Activated CD4-positive, CD25-positive, alpha-beta regulatory T cell treated with anti-CD3 and anti-CD28 coated beads, Interleukin-2, amount 50 U/mL, for 24 hours (primary cell): ENCODE measurements at places on chromosomes 5 and 9.

DNA sequence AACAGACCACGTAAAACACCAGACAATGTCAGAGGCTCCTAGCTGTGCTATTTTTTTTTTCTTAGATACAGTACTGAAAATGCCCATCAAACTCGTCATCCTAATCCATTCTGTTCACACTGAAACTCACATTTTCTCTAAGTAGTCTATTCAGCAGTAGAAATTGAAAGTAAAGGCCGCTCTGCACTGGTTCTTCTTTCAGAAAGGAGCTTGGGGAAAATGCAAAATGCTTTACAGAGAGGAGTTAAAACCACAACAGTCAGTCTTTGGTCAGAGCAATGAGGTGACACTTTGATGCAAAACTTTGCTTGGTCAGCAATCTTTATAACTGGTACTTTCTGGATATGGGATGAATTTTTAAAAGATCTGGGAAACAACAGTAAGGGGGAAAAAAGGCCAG lies 43.8 kb upstream of the SUSD1 start:
- ATAC-seq: peak; percentile 71

- ATAC-seq: no peak
These were observed 44.9 kb downstream of the SLC25A51 start for GRCh38 chr9:37859043-37859442.

DNA sequence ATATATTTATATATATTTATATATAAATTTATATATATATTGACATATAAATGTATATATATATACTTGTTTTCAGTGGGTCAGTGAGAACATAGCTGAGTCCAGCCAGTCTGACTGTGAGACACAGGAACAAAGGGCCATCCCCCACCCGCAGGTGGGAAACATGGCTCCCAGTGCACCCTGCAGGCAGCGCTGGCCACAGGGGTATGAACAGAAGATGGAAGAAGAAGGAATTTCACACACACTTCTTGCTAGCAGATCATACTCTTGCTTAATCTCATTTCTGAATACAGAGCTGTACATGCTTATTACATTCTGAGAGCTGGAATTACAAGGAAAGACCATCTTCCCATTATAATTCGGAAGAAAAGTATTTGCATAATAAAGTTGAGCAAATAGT lies 595.4 kb downstream of the IRX1 start:
- no peak for ATAC-seq

DNA sequence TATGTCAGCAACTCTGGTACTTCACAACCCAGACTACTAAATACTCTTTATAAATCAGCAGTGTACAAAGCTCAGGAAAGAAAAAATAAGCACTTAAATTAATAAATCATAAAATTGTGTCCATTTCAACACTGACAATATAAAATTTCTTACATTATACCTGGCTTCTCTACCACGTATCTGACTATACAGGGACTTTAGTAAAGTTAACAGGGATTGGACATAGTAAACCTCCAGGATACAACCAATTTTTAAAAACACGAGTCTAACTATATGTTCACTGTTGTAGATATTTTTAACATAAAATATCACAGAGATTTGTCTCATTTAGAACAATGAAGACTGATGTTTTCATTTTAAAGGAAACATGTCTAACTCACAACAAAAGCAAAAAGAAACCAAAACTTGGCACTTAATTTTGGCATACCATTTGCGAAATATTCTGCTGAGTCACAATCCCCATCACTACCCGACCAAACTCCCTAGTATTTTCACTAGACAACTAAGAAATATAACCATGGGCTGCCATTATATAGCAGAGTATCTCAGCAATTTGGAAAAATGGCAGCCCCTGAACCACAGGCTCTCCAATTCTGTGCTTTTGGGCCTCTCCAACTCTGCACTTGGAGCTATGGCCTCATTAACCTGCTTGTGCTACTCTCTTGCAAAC lies 14.4 kb downstream of the FAM169A start:
- peak; percentile 75 for ATAC-seq

DNA sequence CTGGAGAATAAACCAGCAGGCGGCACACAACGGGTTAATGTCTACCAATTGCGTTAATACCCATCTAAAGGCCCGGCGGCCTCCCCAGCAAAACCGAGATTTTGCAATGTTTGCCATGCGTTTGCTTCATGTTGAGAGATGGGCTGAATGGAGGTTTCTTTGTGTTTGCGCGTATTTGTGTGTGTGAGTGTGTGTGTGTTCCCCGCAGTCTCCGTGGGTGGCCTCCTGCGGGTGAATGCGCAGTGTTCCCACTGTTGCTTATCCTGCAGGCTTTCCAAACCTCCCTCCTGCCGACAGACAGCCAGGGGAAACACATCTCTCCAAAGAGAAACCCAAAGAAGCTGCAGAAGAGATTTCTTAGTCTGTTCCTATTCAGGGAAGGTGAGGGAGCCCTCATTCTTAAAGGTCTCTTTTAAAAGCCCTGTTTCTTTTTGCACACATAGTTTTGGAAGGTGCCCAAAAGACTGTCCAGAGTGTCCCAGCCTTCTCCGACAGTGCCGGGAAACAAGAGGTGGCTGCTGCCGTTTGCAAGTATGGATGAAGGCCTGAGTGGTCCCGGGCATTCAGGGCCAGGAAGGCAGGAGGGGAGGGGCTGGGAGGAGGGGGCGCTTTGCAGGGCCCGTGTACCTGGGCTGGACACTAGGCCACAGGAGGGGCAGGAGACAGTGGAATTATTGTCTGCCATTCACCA lies 103.8 kb upstream of the ERCC6L2 start:
- no peak for ATAC-seq

GRCh38 chr5:149776361-149777305 lies 46.5 kb downstream of the PPARGC1B start:
- ATAC-seq: no peak

DNA sequence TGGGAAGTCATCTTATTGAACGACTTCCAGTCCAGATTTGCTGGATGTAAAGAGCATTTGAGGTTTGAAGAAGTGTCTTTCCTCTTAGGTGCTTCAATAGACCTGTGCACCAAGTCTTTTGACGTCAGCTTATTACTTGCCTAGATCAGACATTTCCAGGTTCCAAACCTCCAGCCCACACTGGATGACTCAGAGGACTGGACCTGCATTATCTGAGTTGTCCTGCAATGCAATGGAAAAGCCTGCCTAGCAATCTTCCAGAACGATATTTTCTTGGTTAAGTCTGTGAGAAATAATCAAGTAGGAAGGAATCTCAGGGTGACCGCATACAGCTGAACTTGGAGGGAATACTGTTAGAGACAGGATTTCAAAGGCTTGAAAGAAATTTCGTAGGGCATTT lies 147.2 kb upstream of the MOCS2 start:
- no peak for ATAC-seq

GRCh38 chr5:97624886-97625285 lies 441.8 kb upstream of the RIOK2 start:
- no peak for ATAC-seq

DNA sequence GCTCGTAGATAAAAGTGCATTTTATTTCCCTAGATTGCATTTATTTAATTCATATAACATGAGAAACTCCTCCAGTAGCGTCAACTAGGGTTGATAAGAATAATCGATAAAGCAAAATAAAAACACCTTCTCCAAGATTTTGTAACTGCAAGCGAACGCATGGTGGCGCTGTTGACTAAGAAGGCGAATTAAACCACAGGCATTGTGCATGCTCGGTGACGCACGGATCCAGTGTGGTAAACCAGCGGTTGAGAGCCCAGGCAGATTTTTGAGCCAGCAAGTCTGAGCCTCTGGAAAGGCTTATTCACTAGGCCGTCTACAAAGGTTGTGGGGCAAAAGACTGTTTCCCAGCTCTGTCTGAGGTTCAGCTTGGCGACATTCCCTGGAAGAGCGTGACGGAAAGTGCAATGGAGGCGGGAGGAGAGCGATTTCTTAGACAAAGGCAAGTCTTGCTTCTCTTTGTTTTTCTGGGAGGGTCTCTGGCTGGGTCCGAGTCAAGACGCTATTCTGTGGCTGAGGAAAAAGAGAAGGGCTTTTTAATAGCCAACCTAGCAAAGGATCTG lies at the start of gene PCDHB3:
Gene PCDHB3 (plus strand): TSS at position 231 of the 563 bp plus-strand sequence. CDS start 177 bp downstream, at position 408.
- no peak for ATAC-seq

DNA sequence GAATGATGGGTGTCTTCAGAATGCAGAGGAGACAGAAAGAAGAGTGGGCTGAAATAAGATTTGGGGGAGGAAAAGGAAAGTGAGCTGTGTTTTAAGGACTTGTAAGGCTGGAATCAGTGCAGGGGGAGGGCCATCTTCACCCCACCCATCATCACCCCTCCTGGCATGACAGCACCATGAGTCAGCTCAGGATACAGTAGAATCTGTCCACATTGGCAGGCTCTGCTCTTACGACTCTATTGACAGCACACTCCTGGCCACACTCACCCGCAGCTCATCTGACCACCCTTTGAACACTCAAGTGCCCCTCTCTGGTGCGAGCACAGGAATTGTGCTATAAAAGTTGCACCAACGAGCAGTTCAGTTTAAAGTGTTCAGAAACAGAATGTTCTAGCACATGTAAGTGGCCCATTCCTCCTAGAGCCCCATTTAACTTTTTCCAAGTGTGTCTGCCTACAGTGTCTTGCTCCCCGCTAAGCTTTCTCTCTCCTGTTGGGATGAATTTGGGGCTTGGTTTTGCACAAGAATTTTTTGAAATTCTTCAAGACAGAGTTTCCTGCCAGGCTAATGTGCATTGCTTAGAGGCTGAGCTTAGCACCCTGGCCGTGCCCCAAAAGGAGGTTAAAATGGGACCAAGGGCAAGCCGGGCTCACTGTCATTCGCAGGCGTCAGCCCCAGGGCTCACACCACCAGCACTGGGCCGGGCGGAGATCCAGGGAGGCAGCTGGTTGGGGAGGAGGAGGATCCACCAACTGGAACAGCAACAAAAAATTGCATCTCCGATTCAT lies 12.0 kb downstream of the ADRA1B start:
- ATAC-seq: no peak

GRCh38 chr9:137972355-137972987 lies 94.9 kb downstream of the CACNA1B start:
- no peak for ATAC-seq

DNA sequence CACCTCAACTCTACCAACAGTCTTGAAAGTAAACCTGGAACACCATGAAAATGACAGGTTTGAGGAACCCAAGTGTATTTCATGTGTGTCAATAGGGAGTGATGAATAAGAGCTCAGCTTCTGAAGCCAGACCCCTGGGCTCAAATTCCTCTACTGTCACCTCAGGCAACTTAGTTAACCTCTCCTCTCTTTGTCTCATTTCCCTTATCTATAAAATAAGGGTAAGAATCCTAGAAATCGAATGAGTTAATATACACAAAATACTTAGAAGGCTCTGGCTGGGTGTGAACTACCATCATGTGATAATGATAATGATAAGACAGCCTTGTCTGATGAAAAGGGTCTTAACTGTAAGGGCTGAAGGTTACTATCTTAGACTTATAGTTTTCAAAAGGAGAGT lies 66.3 kb downstream of the PIP5K1B start:
- ATAC-seq: no peak

- ATAC-seq: peak; percentile 73
These were observed 242.3 kb upstream of the PTGER4 start for GRCh38 chr5:40437452-40437861.

- no peak for ATAC-seq
These were observed 7.4 kb upstream of the CARD19 start for GRCh38 chr9:93088656-93089015.

GRCh38 chr9:132591244-132591643 lies 8.8 kb downstream of the BARHL1 start:
- no peak for ATAC-seq

DNA sequence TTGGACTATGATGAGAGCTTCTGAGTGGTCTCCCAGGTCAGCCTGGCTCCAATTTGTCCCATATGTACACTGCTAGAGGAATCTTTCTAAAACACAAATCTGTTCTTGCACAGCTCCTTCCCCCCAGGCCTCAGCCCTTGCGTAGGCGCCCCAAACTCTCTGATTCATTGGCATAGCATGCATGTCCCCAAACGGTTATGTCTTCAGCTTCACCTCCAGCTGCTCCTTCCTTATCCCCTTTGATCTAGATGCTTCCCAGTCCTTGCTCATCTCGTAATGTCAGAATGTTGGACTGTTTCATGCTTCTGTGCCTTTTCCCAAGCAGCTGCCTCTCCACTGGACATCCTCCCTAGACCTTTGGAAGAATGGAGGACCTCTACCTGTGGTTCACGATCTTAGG lies 60.1 kb upstream of the BASP1 start:
- no peak for ATAC-seq

DNA sequence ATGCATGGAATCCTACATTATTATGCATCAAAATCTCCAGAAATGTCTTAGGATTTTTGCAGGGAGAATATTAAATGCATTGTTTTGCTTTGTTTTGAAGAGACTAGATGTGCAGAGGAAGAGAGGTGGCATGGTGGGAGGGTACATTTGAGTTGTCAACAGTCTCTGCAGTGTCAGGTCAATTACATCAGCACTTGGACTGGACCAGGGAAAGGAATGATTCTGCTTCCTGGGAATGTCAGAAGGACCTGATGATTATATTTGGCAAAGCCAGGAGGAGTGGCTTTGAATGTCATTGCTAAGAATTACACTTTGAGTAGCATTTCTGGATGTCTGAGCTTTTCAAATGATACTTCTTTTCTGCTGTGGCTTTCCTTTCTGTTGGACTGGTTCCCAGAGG lies 17.5 kb upstream of the TMEFF1 start:
- no peak for ATAC-seq

GRCh38 chr9:130263601-130264413 lies 1.8 kb upstream of the HMCN2 start:
- no peak for ATAC-seq

GRCh38 chr5:163079618-163080017 lies 357.8 kb upstream of the CCNG1 start:
- ATAC-seq: no peak

DNA sequence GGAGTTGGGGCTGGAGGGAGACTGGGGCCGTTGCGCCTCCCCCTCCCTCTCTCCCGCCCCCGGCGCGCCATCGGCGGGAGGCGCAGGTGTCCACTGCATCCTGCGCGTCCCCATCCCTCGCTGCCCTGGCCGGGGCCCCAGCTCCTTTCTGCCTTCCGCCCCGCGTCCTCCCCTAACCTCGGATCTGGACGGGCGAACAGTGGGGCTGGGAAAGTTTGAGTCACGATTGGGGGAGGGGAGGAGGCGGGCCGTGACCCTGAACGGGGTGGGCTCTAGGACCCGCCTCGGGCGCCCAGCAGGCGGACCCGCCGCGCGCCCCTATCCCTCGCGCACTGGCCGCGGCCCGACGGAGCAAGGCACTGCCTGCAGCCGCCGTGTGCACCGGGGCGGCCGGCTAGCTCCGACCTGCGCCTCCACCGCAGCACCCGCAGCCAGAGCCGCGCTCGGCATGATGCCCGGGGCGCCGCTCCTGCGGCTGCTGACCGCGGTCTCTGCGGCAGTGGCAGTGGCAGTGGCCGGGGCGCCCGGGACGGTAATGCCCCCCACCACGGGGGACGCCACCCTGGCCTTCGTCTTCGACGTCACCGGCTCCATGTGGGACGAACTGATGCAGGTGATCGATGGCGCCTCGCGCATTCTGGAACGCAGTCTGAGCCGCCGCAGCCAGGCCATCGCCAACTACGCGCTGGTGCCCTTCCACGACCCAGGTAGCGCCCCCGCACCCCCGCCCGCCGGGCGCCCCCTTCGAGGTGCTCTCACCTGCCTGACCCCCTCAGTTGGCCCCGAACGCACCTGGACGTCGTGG lies at the start of gene HMCN2:
Gene HMCN2 (plus strand): TSS at position 330 of the 805 bp plus-strand sequence. CDS start 119 bp downstream, at position 449.
- no peak for ATAC-seq
